ENCODE measurements at places on chromosomes 1 and 21.

DNA sequence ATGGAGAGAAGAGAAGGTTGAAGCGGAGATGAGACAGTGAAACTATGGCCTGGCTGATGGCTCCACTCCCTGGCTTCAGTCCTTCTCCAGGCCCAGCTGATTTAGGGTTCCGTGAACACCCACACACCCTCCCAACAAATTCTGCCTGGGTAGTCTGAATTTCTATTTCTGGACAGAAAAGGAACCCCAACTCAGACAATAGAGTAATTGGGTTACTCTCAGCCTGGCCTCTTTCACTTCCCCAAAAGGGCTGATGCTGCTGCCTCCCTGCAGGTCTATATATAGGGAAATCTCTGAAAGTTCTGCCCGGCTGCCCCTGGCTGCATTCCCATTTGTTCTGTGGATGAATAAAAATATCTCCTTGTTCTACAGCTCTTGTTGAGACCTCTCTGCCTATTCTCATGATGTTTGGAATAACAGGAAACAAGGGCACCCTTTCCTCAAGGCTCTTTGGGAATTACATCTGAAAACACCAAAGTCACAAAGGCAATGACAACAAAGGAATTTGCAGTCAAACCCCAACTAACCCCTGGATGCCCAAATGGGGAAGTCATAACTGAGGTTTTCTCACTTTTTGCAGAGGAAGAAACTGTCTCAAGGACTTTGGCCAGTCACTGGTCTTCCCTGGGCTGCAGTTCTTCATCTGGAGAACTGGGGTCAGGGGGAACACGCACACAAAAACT is 11.4 kb upstream of the ZSCAN20 start:
- DNase-seq: peak; percentile 27

DNA sequence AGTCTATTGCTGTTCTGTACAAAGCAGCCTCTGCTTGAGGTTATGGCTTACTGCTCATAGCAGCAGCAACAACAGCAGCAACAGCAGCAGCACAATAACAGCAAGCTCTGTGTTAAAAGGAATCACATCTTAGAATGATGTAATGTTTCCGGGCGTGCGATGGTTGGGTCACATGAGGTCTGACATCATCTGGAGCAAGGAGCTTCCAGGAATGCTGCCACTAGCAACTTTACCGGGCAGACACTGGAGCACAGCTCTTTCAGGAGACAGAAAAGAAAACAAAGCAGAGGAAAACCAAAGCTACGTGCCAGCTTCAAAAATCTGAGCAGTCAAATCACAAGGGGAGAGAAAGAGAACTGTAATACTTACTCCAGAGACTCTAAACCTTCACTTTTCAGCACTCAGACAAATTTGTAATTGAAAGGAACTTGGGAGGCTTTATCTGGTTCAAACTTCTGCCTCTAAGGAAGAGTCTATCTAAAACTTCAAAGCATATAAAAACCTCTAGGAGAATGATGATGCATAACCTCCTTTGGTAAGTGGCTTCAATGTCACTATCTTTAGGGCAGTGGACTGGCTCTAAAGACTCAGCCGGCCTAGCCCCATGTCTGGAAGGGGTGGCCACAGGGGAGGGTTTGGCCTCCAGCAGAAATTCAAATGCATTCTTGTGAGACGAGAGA is 28.3 kb upstream of the RAB3GAP2 start:
- DNase-seq: peak; percentile 92

DNA sequence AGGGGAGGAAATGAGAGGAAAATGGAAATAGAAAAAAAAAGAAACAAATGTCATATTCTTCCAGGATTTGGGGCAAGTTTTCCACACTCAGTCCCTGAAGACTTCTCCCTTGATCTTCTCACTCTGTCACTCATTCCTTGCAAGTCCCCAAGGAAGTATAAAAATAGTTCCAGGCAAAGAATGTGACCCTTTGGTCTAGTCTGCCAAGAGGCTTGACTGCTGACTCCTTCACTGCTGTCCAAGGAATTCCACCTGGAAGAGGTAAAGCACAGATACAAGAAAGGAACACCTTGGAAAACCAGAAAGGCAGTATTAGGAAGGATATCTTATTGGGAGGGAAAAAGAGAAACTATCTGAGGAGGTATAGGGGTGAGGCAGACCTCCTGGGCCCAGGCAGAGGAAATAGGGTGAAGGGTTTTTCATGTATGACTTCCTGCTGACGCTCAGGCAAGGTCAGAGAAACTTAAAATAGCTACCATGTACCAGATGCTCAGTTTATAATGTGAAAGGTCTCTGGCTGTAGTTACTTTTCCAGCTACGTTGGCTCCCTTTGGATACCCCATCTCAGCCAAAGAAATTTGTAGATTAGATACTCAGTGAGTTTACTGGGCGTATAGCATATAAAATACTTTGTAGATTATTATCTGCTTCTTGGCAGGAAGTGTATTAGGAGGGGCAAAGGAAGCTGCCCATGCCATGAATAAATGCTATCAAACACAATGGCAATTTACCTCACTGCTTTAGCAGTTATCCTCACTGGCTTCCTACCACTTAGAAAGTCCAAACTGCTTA is 2.0 kb upstream of the GJA5 start:
- DNase-seq: no peak

DNA sequence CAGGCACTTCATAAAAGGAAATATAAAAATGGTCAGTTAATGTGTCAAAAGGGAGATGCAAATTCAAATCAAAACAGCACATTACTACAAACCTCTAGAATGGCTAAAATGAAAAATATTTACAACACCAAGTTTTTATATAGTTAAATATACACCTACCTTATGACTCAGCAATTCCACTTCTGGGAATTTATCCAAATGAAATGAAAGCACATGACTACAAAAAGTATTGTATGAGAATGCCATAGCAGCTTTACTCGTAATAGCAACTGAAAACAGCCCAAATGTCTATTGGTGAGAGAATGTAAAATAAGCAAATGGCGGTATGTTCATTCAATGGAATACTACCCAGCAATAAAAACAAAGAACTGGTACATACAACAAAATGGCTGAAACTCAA is 175.8 kb upstream of the SPAG17 start:
- DNase-seq: peak; percentile 84

GRCh38 chr1:246218686-246219085 is 288.4 kb downstream of the SMYD3 start:
- DNase-seq: no peak

DNA sequence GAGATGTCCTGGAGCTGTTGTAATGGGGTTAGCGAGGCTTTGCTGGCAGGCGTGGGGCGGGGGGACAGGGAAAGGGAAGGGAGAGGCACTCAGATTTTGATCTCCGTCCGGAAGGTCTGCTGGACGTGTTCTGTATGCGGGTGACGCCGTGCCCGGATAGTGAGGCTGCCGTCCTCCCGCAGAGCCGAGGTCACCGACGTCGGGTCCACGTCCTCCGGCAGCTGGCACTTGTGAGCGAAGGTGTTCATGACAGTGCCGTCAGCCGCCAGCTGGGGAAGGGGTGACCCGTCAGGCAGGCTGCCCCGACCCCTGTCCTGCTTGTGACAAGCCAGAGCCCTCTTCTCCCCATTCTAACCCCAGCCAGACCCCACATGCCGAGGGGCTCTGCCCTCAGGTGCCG is 2.4 kb downstream of the HSPB7 start:
- DNase-seq: no peak
